ENCODE measurements at places on chromosomes 3 and 15. TPM values are rescaled to one million over a fixed set of nuclear protein-coding genes. Genes with fewer than 3 reads are reported as not detected.

DNA sequence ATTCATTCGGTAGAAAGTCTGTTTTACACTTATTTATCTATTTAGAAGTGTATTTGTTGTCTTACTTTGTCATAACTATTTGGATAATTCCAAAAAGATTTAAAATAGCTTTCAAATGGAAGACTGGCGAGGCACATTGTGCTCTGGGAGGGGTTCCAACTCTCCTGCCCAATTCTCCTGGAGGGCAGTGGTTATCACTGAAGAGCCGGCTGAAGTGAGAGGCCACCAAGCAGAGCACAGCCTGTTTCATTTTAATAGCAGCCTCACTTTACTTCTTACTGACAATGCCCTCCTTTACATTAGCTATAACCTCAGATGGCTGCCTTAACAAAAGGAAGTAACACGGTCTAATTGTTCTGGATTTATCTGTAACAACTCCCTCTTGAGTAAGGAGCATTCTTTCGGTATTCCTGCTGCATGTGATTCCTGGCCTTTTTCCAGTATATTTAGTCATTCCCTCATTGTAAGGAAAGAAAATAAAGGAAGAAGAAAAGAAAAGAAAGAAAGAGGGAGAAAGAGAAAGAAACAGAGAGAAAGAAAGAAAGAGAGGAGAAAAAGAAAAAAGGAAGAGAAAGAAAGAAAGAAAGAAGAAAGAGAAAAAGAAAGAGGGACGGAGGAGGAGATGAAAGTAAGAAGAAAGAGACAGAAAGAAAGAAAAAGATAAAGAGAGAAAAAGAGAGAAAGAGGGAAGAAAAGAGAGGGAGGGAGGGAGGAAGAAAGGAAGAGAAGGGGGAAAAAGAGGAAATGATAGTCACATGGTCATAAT is 339.8 kb upstream of the WNT5A start:
- no peak for DNase-seq
- no peak overlapping the region for H3K27ac ChIP-seq
- H3K4me3 ChIP-seq = no peak overlapping the region

DNA sequence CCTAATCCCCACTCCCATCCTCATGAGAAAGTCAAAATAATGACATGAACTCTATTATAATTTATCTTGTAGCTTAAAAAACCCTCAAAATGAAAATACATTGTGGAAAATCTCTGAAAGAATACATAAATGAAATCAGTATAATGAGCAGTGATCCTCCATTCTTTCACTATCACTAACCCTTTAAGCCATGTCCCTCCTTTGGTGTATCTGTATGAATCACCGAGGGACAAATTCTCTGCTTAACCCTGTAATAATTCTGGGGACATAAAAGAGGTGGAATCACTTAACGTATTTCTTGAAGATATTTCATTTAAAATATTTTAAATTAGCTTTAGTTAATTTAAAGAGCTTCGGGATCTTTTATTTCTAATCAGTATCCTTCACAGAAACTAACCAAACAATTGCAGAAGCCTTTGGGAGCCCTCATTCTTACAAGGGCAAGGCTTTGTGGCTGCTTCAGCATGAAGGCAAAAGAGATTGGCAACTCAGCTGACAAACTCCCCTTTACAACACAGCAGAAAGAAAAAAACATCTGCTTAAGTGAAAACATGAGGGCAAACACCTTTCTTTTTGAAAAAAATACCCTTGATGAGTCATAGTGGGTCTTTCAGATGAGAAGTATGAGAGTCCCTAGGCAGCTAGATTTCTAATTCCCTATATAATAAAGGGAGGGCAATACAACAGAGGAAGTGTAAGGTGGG is 44.0 kb upstream of the ALCAM start:
- no peaks in the 10 kb centered on the region for H3K4me1 ChIP-seq
- no peak overlapping the region for H3K4me3 ChIP-seq
- no peaks in the 10 kb centered on the region for H3K36me3 ChIP-seq
- no peak for DNase-seq
- no peak overlapping the region for H3K27ac ChIP-seq
- H3K27me3 ChIP-seq = no peaks in the 10 kb centered on the region

- H3K36me3 ChIP-seq = no peaks in the 10 kb centered on the region
- H3K27me3 ChIP-seq = no peaks in the 10 kb centered on the region
- H3K4me1 ChIP-seq = no peaks in the 10 kb centered on the region
Measured at GRCh38 chr3:60101621-60102020, 1051.8 kb upstream of the CFAP20DC start.

DNA sequence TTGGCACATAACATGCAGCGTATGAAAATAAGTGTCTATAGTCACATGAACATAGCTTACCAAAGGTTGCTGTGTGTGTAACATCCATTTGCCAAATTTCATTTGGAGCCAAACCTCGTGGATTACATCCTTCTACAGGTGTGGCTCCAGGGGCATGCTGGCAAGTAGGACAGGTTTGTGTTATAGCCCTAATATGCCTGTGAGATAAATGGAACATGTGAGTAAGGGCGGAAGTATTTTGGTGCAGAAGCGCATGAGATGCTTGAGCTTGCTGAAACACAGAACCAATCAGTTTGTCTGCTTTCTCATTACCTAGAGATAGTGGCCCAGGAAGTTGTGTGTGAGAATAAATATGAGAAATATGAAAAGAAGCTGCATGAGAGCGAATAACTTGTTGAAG is 21.8 kb upstream of the XCR1 start:
- H3K4me3 ChIP-seq = no peak overlapping the region
- H3K4me1 ChIP-seq = no peaks in the 10 kb centered on the region
- no peak overlapping the region for H3K27ac ChIP-seq
- DNase-seq = no peak
- H3K27me3 ChIP-seq = no peaks in the 10 kb centered on the region

DNA sequence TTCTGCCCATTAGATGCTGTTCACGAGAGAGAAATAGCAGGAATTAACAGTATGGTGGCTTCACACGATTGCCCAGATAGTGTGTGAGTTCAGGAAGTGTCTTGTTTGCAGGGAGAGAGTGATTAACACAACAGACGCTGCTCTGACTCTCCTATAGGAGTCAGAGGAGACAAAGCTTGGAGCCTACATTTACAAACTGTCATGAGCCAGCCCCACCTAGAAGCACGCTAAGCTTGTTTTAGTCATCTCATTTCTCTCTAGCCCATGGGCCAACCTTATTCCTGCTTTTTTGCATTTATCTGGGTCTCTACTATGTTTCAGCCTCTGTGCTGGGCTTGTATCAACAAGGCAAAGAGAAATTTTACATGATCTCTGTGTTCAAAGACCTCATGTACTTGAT is 128.3 kb upstream of the BFSP2 start:
- no peak overlapping the region for H3K27ac ChIP-seq
- DNase-seq = no peak
- H3K4me3 ChIP-seq = no peak overlapping the region

- H3K27me3 ChIP-seq = no peaks in the 10 kb centered on the region
- peaks cover 3% of the 10 kb centered on the region for H3K4me1 ChIP-seq
- no peak overlapping the region for H3K27ac ChIP-seq
Measured at GRCh38 chr3:170117134-170117533, 64.4 kb downstream of the PHC3 start.

DNA sequence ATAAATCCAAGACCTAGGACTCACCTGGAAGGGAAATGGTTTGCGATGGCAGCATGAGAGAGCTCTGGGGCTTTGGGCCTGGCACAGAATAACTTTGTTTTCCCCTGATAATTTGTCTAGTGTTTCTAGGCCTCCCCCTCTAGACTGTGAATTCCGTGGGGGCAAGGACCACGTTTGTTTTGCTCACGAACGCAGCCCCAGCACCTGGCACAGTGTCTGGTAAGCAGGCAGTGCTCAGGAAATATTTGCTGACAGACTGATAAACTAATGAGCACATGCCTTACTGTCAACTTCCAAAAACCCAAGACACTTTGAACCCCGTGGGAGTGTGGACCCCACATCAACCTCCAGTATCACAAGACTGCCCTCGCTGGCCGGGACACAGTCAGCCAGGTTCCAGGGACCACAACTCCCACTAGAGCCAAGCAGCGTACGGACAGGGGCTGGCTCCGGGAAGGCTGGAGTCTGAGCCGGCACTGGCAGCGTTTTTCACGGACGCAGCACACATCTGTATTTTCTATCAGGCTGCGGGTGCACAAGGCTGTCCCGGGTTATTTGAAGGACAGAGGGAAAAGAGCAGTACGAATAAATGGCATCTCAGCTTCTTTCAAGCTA is 146.5 kb downstream of the XXYLT1 start:
- H3K4me3 ChIP-seq = no peak overlapping the region
- no peak for DNase-seq
- peaks cover 3% of the 10 kb centered on the region for H3K4me1 ChIP-seq
- no peaks in the 10 kb centered on the region for H3K36me3 ChIP-seq
- H3K27ac ChIP-seq = no peak overlapping the region
- H3K27me3 ChIP-seq = no peaks in the 10 kb centered on the region

DNA sequence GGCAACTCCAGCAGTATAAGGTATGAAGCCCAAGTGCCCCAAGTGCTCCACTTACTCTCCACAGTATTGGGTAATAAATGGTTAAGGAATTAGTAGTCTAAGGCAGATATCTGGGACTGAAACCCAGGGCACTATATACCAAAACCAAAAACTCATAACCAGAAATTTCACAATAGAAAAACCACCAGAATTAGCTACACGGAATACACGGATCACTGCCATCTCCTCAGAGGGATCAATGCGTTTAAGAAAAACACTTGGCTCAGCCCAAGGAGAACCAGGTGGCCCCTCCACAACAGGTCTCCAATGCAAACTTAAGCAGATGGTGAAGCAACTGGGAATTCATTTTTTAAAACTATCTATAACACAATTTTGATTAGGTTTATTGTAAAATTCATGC is 83.6 kb downstream of the FAIM start:
- no peak for DNase-seq
- H3K4me3 ChIP-seq = no peak overlapping the region
- peaks cover 8% of the 10 kb centered on the region for H3K4me1 ChIP-seq
- no peaks in the 10 kb centered on the region for H3K27me3 ChIP-seq
- H3K36me3 ChIP-seq = peaks cover 3% of the 10 kb centered on the region

GRCh38 chr3:144033240-144033589 is 61.6 kb downstream of the DIPK2A start:
- H3K4me1 ChIP-seq = peaks cover 13% of the 10 kb centered on the region
- no peak overlapping the region for H3K27ac ChIP-seq
- no peak for DNase-seq
- H3K36me3 ChIP-seq = no peaks in the 10 kb centered on the region
- no peaks in the 10 kb centered on the region for H3K27me3 ChIP-seq

DNA sequence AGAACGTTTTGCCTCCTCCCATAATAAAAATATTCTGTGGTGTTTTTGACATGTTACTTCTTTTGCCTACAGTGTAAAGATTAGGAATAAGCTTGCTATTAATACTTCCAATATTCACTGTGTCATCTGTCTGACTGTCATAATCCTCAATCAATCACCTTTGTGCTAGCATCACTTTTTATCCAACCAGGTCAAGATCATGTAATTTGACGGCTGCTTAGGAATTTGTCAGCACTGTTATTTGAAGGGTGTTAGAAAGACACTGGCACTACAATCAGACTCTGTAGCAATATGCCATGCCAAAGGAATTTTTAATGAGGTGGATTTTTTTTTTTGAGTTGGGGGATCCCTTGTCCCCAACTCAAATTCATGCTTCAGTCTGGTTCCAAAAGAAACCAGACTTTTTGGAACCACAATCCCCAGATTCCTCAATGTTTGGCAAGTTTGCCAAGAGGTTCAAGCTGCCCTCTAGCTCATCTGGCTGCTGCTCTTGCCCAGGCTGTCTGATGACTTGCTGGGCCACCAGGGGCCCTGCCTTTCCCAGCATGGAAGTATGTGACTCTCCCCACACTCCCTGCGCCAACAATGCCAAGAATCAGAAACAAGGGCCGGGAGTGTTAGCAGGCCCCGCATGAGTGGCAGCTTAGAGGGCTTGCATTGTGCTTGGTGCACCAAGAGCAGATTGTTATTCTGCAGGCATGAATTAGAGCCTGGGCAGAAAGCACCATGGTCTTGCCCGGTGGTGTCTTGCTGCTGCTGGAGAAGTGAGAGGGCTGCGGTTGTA is 58.6 kb upstream of the TSC22D2 start:
- no peaks in the 10 kb centered on the region for H3K36me3 ChIP-seq
- no peak overlapping the region for H3K27ac ChIP-seq
- no peaks in the 10 kb centered on the region for H3K27me3 ChIP-seq
- no peaks in the 10 kb centered on the region for H3K4me1 ChIP-seq
- DNase-seq = no peak
- H3K4me3 ChIP-seq = no peak overlapping the region

DNA sequence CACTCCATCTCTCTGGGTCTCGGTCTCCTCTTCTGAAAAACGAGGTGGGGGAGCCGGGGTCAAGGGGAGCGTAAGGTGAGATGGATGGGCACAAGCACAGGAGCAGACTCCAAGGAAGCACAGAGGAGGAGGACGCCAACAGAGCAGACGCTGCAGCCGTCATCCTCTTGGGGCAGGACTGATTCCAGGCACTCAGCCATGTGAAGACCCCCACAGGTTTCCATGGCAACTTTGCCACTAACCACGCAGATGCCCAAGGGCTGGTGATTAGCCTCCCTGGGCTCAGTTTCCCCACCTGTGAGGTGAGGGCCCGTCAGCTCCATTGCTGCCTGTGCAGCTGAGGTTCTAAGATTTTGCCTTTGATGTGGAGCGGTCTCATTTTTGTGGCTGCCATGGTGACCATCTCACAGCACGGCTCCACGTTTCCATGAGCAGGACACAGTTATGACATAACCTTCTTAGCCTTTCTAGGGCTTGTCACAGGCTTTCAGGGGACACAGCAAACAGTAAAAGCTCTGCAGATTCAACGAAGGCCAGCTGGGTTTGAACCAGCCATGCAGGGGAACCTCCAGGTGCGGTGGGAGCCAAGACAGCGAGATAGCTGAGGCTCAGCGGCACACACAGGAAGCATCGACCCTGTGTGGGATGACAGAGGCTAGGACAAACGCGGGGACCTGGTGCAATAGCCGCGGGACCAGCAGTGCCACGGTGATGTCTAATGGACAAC is 170.3 kb downstream of the NUP210 start:
- no peaks in the 10 kb centered on the region for H3K36me3 ChIP-seq
- H3K27me3 ChIP-seq = no peaks in the 10 kb centered on the region
- H3K27ac ChIP-seq = no peak overlapping the region
- H3K4me1 ChIP-seq = no peaks in the 10 kb centered on the region

DNA sequence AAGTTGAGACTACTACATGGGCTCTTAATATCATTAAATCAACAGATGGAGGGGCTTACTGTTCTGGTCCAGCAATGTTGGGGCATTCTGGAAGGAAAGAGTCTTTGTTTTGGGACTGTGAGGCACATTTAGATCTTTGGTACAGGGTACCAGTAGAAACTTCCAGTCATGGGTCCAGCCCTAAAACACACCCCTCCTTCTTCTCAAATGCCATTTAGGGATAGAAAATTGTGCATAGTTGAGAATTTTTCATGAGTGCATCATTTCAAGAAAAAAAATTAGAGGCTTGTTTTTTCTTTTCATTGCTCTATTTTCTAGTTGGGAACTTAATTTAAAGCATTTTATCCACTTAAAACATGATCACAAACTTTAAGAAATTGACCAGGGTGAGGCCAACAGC is 4.1 kb upstream of the RTP1 start:
- H3K36me3 ChIP-seq = no peaks in the 10 kb centered on the region
- H3K27me3 ChIP-seq = no peaks in the 10 kb centered on the region
- DNase-seq = no peak
- H3K27ac ChIP-seq = no peak overlapping the region
- no peak overlapping the region for H3K4me3 ChIP-seq

GRCh38 chr3:121718205-121718846 is 31.2 kb downstream of the GOLGB1 start:
- H3K27ac ChIP-seq = no peak overlapping the region
- no peaks in the 10 kb centered on the region for H3K27me3 ChIP-seq
- peaks cover 60% of the 10 kb centered on the region for H3K36me3 ChIP-seq
- no peak for DNase-seq
- H3K4me3 ChIP-seq = no peak overlapping the region
- peaks cover 10% of the 10 kb centered on the region for H3K4me1 ChIP-seq

Gene BLM
- 15.4 TPM for total RNA-seq

Gene CXCR6
- total RNA-seq = not detected

Gene TEX55
- not detected for total RNA-seq

Gene CELSR3
- 7.0 TPM for total RNA-seq

Gene GOLGA8S
- not detected for total RNA-seq

Gene ONECUT1
- total RNA-seq = 0.14 TPM

Gene SSUH2
- total RNA-seq = 0.90 TPM

Measured in Karpas-422 (cell line).